ENCODE measurements at places on chromosomes 16 and 17.

- no peak for DNase-seq
Observed at GRCh38 chr17:49819138-49819537, 28.7 kb downstream of the TAC4 start.

DNA sequence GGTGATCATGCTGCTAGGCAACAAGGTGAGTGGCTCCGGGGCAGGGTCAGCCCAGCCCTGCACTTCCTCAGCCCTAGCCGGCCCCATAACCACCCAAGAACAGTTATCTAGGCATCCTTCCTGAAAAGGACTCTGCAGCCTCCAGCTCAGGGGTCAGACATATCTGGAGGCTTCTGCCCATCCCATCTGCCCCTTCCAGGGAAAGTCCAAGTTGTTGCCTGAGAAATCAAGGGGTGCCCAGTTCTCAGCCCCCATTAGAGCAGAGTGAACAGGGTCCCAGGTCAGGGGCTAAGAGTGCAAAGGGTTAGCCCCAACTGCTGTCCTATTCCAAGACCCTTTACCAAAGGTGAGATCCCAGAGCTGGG is 4.1 kb upstream of the NHERF1 start:
- no peak for DNase-seq

GRCh38 chr16:1859650-1860049 is 12.3 kb downstream of the MEIOB start:
- no peak for DNase-seq

GRCh38 chr17:7959503-7960253 is 27.7 kb downstream of the CNTROB start:
- DNase-seq = no peak

- no peak for DNase-seq
Observed at GRCh38 chr17:12736526-12736925, 52.8 kb upstream of the ARHGAP44 start.

Measured in NCI-H345 (cell line).